SW480 (cell line): ENCODE measurements at places on chromosomes 1 and 21.

DNA sequence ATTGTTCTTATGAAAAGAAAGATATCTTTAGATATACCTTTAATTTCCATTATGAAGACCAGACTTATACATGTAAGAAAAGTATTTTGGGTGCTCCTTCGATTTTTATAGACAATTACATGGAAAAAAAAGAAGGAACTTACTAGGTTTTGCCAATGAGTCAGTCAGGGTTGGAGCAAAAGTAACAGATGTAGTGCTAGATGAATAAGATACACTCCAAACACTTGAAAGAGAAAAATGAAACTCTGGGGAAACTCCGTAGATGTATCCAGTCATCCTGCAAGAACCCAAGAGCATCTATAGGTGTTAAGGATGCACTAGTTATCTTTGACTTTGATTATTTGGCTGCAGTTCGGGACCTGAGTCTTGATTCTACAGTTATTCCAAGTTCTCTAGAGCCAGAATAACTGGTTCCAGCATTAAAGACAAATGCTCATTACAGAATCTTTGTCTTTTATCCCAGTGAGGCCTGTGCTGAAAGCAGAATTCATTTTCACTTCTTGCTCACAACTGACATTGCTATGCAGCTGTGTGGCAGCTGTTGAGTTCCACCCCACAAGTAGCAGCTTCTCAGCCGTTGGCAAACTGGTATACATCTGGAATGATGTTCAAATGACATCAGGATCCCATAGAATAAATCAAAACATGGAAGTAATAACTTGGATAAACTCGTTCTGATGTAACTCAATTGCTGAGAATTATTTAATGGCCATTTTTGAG is 326.1 kb downstream of the ASTN1 start:
- no peak for DNase-seq

DNA sequence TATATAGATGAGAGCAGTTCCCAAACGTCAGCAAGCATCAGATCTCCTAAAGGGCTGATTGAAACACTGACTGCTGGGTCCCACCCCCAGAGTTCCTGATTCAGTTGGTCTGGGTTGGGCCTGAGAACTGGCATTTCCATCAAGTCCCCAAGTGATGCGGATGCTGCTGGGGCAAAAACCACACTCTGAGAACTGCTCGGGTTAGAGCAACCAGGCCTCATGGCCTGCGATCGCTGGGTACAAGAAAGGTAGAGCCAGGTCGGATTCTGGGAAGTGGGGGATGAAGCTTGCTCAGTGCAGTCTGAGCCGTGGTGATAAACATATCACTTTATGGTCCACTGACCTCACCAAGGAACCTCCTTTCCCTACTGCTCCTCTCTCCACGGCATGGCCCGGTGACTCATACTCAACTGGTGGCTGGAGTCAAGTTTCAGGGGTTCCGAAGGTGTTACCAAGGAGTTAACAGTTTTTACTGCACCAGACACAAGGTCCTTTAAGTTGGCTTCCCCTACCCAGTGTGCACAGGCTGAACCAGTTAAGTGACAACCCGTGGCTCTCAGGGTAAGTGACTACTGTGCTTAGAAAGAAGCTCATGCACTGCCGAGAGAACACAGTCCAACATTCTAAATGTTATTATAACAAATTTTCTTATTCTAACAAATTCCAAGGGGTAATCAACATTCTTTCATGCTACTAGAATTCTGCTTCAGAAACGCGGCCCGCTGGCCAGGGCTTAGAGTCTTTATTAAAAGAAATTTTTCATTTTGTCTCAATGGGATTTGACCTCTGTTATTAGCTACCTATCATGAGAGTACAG is 153.5 kb downstream of the TGFBR3 start:
- peak; percentile 78 for DNase-seq

- DNase-seq = peak; percentile 16
Measured at GRCh38 chr21:45511661-45512431, 30.4 kb downstream of the SLC19A1 start.

GRCh38 chr1:32864375-32865019 is 6.2 kb downstream of the FNDC5 start:
- no peak for DNase-seq

GRCh38 chr21:41777951-41778815 is 11.3 kb upstream of the RIPK4 start:
- DNase-seq = peak; percentile 70

GRCh38 chr1:170856455-170856854 is 78.9 kb upstream of the MROH9 start:
- no peak for DNase-seq

DNA sequence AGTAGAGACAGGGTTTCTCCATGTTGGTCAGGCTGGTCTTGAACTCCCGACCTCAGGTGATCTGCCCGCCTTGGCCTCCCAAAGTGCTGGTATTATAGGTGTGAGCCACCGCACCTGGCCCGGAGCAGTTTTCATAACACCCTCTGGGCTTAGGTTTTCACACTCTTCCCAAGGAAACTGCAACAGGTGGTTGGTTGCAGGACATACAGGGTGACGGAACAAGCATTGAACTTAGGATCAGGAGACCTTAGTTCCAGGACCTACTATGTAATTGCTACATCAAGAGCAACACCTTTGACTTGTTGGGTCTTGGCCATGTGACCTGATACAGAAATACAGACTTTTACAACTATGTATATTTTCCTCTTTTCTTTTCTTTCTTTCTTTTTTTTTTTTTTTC is 37.9 kb downstream of the MFSD2A start:
- no peak for DNase-seq

DNA sequence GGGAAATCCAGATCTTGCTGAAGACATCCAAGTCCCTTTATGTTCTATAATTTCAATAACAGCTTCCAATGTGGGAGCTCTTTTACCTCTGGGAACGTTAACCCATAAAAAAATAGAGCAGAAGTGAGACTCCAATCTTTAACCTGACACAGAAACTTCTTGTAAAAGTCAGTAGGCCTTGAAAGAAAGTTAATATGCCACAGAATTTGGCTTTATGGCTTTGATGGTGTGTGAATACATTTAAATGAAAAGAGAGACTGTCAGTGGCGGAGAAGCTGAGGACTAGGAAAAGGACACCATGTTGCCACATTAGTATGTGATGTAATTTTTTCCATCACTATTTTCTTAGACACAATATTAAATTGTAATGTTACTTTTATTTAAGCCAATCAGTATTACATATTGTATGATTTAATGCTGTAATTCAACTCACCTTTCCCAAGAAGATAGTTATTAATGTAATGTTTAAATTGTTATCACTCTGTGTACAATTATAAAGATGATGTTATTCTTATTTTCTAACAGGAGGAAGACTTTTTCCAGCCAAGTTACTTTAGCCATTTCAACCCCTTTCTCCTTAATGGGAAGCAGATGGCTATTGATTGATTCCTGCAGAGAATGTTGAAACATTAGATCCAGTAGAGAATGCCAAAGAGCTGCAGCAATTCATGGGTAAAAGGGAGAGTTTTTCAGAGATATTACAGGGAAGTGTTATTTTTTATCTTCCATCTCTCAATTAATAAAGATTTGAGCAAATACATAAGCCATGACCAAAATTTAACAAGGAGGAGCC is 17.5 kb upstream of the CLDN8 start:
- no peak for DNase-seq

- no peak for DNase-seq
Measured at GRCh38 chr1:119368554-119368953, at the start of gene HAO2. Gene HAO2, plus strand, starts transcription at chr1:119368785. Its CDS starts 12,301 bp downstream, at chr1:119381086.
